Dorsolateral prefrontal cortex (tissue), 122 donors: ENCODE measurements at places on chromosomes 3 and 15.

GRCh38 chr3:52536369-52537164 is at the start of gene UQCC5:
Gene UQCC5, plus strand, starts transcription at chr3:52536605. Its CDS starts 151 bp downstream, at chr3:52536756.
- peak; percentile 98 for DNase-seq

- DNase-seq = no peak
Measured at GRCh38 chr15:96353416-96353929, 23.0 kb downstream of the NR2F2 start.

GRCh38 chr3:24264011-24264410 is 230.6 kb downstream of the THRB start:
- DNase-seq = no peak

DNA sequence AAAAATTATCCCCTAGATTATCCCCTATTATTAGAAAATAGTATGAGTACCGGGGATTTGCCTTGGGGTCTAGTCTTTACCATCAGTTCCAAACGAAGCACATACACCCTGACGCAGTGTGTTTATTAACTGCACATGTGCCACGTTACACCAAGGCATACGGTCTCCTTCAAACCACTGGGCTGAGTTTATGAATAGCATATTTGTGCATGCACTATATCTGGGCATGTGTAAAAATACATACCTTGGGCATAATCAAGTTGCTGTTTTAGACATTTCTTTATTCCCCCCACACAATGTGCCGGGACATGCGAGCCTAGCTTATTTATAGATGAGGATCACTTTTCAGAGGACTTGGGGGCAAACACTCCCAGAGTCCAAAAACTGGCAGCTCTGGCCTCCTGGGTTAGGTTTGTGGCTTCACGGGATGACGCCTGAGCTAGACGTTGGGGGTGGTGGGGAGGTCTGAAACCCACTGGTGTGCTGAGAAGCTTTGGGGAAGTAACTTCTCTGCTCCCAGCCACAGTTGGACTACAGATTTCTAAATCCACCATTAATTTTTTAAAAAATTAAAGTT is 16.2 kb downstream of the IGDCC4 start:
- DNase-seq = no peak

GRCh38 chr15:27692438-27692837 is 406.7 kb downstream of the OCA2 start:
- no peak for DNase-seq

DNA sequence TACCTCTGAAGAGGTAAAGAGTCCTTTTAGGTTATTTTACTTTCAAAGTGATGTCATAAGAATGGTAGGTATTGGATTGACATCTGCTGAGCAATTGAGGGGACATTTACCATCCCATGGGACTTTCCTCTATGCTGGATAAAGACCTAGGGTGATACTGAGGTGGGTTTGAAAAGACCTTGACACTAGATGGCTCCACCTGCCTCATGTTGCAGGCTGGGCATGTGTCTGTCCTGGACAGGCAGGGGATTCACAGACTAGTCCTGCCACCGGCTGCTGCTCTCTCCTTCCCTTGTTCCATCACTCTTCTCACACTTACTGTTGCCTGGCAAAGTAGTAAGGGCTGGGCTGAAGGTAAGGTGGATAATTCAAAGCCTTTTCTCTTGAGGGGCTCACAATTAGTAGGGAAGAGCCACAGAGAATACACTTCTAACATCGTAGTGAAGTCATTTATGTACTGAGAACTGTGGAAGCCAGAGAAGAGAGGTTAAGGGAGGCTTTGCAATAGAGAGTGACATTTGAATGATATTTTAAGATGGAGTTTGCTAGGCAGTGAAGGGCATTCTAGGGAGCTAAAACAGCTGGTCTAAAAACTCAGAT is 27.7 kb downstream of the TRAK1 start:
- DNase-seq = peak; percentile 54

GRCh38 chr3:99868311-99868646 is 50.6 kb downstream of the CMSS1 start:
- DNase-seq = no peak

DNA sequence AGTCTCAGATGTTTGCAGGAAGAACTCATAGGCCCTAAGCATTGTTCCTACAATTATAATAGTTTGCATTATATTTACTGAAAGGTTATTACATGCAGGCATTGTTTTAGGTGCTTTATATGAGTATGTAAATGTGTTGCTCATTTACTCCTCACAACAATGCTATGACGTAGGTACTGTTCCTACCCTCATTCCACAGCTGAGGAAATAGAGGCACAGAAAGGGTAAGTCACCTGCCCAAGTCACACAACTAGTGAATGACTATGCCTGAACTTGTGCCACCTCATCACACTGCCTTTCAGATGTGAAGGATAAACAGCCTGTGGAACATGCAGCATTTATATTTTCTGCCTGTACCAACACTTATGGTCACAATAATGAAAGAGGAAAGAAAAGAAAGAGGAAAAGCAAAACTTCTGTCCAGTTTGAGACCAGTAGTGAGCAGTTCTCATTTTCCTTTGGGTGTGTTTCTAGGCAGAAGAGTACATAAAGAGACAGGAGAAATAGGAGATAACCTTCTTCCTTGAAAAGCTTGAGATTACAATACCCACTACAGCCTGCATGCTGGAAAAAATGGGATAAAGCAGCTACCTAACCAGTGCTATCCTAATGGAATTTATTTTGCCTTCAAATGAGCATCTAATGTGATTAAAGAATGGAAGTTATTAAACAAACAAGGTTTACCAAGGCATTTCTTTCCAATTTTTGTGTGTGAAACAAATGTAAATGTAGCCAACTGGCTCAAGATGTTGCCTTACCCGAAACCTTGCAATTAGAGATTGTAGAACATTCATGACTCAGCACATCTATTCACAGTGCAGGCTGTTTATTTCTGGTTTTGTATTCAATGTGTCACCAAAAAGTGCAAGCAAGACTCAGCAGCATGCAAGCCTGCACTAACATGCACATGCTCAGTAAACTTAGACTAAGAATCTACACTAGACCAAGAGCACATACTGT is 20.5 kb upstream of the ENTPD3 start:
- DNase-seq = no peak

GRCh38 chr3:128760042-128760441 is 34.1 kb downstream of the RAB7A start:
- no peak for DNase-seq

DNA sequence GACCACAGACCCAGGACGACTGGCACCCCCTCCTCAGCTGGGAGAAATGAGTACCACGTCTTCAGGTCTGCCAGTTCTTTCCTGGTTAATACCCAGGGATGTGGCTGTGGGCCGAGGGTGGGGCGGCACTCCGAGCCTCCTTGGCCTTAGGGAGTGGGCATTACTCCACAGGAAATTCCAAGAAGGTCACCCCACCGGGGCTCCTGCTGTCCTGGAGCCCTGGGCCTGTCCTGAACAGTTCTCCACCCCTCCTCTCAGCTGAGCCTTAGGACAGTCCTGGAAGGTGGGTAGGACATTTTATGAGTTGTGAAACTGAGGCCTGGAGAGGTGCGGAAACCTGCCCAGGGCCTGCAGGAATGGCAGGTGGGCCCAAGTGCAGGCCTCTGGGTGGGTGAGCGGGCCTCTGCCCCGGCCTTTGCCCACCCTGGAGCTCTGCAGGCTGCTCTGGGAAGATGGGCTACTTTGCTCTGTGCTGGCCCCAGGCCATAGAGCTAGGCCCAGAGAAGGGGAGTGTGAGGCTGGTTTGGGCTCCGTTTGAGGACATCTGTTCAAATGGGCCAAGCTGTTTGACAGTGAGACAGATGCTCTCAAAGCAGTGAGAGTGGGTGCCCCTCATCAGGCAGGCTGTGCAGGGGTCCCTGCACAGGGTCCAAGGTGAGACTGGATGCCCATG is 103.1 kb downstream of the TMEM266 start:
- DNase-seq = no peak

- peak; percentile 24 for DNase-seq
Measured at GRCh38 chr3:127065561-127066290, 82.8 kb downstream of the PLXNA1 start.

DNA sequence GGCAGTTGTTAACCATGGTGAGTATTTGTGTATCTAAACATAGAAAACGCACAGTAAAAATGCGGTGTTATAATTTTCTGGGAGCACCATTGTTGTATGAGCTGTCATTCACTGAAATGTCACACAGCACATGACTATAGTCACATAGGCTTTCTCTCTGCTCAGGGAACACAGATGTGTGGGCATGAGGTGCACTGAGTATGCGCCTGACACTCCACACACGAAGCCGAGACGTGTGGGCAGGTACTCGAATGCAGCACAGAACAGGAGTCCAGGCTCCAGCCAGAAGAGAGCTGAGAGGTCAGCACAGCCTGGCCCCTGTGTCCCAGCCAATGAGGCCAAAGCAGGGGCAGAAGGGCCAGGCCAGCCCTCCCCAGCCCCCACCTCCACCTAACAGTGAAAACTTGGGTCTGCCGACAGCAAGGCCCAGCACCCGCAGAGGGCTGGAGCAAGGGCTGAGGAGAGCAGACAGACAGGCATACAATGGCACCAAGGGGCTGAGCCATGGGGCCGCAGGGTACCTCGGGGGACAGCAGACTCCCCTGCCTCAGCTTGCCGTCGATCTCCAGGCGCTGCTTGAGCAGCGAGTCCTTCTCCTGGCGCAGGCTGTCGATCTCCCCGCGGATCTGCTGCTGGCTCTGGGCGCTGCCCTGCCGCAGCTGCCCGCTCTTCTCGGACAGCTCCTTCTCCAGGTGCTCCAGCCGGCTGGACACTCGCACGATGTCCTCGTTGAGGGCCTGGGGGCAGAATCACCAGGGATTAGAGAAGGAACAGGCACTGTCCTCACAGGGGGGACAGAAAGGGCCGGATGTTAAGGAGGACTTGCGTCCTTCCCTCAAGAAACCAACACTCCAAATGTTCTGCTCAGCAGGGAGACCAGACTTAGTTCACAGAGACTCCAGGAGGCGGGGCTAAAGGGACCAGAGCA is 24.0 kb downstream of the KIF7 start:
- no peak for DNase-seq

DNA sequence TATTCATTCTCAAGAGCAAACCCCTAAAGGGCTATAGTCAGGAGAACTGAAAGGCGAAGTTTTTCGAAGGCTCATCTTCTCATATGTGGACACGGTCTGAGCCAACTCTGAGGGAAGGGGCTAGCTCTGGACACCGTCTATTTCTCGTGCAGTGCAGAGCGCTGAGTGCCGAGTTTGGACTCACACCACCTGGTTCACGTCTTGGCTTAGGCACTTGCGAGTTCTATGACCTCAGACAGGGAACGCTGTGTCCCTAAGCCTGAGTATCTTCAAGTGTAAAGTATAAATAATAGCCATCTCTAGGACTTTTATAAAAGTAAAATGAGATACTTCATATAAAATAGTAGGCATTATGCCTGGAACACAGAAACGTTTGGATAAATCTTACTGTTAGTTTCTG is 223.7 kb downstream of the FMN1 start:
- no peak for DNase-seq

- DNase-seq = no peak
Measured at GRCh38 chr15:33098094-33099058, 96.1 kb downstream of the FMN1 start.
